ENCODE measurements at places on chromosomes 1 and 21.

GRCh38 chr1:72285074-72285425 is 2.7 kb upstream of the NEGR1 start:
- no peak for DNase-seq

GRCh38 chr1:153550827-153551500 is 1.9 kb upstream of the S100A3 start:
- no peak for DNase-seq

DNA sequence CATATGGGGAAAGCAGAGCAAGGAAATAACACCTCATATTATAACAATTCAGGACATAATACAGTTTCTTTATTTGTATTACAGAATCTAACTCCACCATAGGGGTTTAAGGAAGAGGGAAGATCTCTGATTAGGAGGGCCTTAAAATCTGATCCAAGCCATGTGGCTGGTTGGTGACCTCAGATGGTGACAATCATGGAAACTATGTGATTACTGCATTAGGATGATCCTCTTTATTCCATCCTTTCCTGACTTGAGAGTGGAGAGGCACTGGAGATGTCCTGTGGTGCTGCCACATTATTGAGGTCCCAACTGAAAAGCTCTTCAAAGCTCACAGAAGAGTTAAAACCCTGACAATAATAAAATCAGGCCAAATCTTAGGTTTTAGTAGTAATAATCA is 168.1 kb upstream of the BEND5 start:
- DNase-seq, result peak; percentile 49

GRCh38 chr1:9111957-9112356 is 16.9 kb downstream of the GPR157 start:
- DNase-seq, result no peak

DNA sequence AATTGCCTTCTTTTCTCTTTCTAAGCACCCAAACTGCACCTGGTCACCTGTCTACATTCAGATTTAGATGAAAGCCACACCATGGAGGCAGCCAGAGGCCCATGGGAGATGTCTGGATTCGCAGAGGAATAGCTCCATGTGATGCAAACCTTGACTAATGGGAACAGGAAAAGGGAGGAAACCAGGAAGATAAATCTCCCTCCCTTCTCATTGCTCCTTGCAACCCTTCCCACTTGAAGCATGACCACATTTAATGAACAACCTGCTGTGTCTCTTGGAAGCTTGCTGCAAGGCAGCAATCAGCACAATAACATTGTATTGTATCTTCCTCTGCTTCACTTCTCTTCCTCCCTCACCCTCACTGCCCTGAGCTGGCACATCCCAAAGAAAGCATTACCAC is 42.6 kb upstream of the KLF17 start:
- no peak for DNase-seq

DNA sequence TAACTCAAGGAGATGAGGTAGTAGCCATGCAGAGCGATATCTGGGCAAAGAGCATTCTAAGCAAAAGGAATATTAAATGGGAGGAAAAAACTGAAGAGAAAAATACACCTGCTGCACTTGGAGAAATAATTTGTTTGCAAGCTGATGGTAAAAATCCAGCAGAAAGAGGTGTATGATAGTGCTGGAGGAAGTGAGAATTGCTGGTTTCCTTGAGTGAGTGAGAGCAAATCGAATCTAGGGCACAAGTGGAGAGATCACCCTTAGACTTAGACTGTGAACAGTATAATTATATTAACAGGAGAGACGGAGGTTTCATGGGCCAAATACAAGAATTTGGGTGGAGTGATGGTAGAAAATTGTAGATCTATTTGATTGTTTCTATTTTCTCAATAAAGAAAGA is 2.7 kb upstream of the CR1 start:
- no peak for DNase-seq

DNA sequence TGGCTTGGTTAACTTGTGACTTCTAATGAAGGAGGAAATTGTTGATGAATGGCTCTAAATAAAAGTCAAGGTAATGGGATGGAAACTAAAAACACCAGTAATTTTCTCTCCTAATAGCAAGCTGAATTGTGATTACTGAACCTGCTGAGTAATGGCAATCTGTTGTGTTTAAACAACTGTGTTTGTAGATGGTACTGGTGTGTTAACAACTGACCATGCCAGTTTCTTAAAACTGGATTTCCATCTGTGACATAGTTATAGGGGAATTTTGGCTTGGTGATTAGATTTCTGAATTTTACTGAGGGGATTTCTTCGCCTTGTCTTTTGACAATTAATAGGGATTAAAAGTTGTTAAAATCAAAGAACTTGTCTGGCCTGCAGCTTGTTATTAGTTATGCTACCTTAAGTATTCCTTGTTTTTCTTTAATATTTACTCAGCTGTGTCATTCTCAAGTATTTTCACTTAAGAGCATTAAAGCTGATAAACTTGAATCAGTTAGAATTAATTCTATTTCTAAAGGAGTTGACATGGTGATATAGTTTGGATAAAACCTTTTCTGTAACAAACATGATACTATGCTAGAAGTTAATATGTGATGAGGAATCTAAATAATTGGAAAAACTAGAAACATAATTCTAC is 7.9 kb upstream of the ERO1B start:
- no peak for DNase-seq

DNA sequence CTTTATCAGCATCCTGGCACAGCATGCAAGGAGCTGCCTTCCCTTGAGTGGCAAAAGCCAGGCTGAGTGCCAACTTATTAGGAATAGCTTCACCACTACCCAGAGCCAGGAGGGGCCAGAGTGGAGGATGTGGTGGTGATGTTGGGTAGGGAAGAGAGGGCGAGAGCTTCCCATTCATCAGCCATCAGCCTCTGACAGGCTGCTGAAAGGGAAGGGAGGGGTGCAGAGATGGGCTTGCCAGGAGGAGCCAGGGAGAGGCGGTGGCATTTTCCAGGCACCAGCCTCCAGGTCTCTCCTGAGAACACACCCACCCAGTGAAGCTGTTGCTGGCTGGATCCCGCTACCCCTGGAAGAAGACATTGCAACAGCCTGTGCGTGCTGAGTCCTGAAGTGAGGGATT is 168.5 kb downstream of the ACTL8 start:
- no peak for DNase-seq

DNA sequence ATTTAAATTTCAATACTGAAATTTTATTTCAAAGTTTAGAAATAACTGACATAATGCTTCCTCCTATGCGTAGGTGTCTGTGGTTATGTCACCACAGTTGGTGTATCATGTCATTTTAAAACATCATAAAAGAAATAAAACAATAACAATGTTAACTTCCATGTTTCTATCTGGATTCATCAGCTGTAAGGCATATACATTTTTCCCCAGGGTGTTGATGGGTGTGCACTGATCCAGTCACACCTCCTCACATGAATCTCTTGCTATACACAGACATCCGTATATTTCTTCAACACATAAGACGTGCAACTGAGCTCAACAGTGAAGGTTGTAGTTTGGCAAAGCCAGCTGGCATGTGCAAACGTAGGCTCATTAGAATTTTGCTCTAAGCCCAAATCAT is 6.2 kb downstream of the KCNA3 start:
- no peak for DNase-seq

DNA sequence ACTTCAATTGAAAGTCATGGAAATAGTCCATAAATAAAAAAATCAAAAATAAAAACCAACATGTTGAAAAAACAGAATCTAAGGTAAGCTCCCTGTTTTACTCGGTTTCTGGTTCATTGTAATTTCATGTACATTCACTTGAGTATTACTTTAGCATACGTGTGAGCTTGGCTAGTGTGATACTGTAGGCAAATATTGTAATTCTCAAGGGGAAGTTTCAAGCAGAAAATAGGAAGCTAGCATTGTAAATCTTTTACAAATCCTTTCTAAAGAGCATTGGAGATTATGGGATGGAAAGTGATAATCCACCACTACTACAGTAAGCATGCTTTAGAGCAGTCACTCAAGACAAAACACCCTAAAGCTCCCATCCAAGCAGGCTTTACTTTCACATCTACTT is 3.3 kb upstream of the LPAR3 start:
- no peak for DNase-seq

DNA sequence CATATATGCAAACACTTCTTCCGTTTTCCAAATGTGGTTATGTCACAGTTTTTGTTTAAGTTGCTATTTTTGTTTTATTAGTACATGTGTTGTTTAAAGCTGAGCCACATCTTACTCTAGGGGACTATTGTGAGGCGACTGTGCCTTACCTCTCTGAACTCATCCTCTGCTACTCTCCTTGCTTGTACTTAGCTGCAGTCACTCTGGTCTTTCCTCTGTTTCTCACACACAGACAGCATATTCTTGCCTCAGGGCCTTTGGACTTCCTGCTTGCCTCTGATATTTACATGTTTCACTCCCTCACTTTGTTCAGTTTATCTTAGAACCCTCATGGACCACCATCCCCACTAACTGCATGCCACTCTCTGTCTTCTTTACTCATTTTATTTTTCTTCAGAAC is 101.1 kb downstream of the MACF1 start:
- no peak for DNase-seq
